AML-193 (cell line): ENCODE measurements at places on chromosomes 13 and 19.
A peak's percentile ranks its signal among the peaks of the same experiment; 100 is the strongest.

DNA sequence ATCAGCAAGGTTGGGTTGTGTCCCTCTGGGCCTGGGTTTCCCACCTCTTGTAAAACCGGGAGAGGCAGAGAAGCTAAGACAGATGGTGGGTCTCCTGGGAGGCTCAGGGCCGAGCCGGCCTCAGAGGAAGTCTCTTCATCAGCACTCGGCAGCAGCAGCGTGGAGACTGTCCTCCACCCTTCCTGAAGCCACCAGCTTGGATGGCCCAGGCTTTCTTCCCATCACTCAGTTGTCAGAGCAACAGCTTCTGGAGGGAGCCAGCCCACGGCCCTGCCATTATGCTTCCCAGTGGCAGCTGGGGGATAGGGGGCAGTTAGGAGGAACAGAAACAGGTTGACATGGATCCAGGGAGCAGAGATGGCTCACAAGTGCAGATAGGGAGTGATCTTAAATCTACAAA, 191.0 kb downstream of the KATNAL1 start:
- DNase-seq: no peak

GRCh38 chr13:43071824-43072223, 48.4 kb downstream of the DNAJC15 start:
- no peak for DNase-seq

GRCh38 chr19:33467851-33468250, 53.7 kb downstream of the PEPD start:
- DNase-seq: no peak

DNA sequence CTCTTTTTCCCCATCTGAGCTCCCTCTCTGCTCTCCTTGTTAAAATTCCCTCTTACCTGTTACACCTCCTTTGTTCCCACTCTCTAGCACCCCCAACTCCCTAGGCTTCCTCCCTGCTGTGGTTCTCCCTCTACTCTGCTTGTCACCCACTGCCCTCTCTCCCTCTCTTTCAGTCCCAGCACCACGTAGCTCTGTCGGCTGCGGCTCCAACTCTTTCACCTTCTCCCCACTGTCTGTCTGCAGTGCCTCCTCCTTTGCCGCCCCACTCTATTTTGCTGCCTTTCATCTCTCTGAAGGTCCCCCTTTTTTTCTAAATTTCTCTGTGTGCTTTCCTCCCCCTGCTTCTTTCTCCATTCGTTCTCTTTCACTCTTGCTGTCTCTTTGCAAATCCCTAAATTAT, 1.1 kb downstream of the ZNF836 start:
- no peak for DNase-seq

- DNase-seq: no peak
Observed at GRCh38 chr13:27968316-27969081, 616 bp downstream of the CDX2 start.

GRCh38 chr19:28409859-28410258, 803.1 kb downstream of the UQCRFS1 start:
- no peak for DNase-seq

DNA sequence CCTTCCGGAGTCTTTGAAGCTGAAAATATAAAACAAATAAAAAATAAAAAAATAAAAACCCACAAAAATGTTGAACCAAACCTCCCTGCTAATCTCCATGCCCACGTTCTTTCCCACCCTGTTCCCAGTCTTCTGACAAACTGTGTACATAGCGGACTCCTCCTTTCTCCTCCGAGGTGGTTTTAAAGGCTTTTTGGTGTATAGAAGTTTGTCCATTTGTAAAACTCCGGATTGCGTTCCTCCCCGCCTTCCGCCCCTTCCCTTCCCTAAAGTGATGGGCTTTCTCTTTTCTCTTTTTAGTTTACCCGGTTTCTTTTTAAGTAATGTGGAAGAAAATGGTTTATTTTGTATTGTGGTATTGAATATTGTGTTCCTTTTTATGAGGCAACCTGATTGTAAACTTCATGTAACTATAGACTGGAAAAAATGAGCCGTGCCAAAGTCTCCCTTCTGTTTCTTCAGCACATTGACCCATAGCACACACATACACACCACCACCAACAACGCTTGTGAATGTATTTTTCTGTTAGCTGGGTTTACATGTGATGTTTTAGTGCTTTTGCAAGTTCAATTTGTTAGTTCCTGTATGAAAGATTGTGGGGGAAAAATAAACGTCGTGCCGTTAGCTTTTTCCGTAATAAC, 4.4 kb downstream of the ZIC2 start:
- DNase-seq: no peak

GRCh38 chr13:46676378-46676725, 120.6 kb downstream of the ESD start:
- DNase-seq: no peak

DNA sequence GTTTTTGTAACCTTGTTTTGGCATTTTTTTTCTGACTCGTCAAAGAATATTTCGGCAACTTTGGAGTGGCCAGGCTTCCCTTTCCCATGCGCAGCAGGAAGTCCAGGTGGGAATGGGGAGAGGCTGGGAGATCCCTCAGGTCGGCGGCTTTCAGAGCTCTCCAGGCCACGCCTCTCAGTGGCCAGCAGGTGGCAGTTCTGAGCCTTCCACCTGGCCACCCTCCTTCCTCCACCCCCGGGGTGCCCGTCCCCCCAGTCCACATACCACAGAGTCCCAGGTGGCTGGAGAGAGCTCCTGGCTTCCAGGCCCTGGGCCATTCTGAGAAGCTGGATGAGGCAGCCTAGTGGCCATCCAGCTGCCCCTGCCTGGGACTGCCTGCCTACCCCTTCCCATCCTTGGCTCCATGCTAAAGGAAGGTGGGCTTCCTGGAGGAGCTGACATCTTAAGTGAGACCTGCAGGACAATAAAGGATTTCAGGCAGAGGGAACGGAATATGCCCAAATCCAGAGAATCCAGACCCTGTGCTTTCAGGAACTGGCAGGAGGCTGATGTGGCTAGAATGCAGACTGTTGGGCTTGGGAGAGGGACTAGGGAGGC, 46.3 kb downstream of the CCNE1 start:
- no peak for DNase-seq

GRCh38 chr13:91220872-91221271, 126.6 kb upstream of the MIR17HG start:
- DNase-seq: no peak

GRCh38 chr13:48578516-48579164, 45.8 kb upstream of the RCBTB2 start:
- peak; percentile 48 for DNase-seq

- DNase-seq: peak; percentile 87
Observed at GRCh38 chr19:681029-682019, 5.1 kb downstream of the FSTL3 start.

DNA sequence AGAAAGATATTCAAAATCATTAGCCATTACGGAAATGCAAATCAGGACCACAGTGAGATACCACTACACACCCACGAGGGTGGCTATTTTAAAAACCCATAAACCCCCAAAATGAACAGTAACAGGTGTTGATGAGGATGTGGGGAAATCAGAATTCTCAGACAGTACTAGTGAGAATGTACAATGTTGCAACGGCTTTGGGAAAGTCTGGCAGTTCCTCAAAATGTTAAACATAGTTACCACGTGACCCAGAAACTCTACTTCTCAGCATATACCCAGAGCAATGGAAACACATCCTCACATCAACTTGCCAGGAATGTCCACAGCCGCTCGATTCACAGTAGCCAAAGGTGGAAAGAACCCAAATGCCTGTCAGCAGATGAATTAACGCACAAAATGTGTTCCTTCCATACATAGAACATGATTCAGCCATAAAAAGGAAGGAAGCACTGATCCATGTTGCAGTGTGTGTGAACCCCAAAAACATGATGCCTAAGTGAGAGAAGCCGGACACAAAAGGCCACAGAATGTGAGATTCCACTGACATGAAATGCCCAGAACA, 7.0 kb downstream of the PLVAP start:
- peak; percentile 79 for DNase-seq

GRCh38 chr13:98315902-98316301, 138.8 kb upstream of the RNF113B start:
- no peak for DNase-seq

DNA sequence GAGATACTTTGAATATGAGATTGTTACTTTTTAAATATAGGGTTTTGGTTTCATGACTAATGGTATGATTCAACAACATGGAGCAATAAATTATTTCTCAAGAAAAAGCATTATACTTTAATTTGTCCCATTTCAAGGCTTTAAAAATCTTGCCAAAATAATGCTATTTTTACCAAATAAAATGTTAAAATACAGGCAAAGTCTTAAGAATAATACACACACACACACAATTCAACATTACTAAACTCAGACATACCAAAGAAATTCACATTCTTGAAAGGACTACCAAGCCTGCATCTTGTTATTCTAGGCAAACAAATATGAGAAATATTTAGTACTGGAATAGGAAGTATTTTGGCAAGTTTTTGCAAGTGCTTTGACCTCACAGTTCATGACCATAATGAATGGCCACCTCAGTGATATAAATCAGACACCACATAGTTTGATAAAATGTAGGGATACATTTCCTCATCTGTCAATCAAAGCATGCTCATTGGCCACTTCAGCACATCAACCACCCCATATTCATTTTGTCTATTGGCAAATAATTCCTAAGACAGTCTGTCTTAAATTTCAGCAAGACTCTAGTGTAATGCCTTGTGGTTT, 107.2 kb downstream of the NALCN start:
- DNase-seq: no peak

GRCh38 chr13:99636728-99637353, 135.6 kb downstream of the TM9SF2 start:
- no peak for DNase-seq

GRCh38 chr19:7817801-7818200, 12.2 kb upstream of the EVI5L start:
- DNase-seq: peak; percentile 43

- DNase-seq: no peak
Observed at GRCh38 chr19:36032251-36033104, at the start of gene CLIP3. CLIP3 (minus strand) TSS chr19:36032873; CDS start chr19:36032357, 516 bp downstream.

GRCh38 chr13:94656766-94657165, 55.1 kb downstream of the GPR180 start:
- DNase-seq: no peak

- DNase-seq: no peak
Observed at GRCh38 chr13:60214213-60215055, 50.7 kb upstream of the DIAPH3 start.

- no peak for DNase-seq
Observed at GRCh38 chr13:53250977-53251376, 222.4 kb downstream of the OLFM4 start.

- no peak for DNase-seq
Observed at GRCh38 chr19:48953990-48954594, 583 bp upstream of the BAX start.

DNA sequence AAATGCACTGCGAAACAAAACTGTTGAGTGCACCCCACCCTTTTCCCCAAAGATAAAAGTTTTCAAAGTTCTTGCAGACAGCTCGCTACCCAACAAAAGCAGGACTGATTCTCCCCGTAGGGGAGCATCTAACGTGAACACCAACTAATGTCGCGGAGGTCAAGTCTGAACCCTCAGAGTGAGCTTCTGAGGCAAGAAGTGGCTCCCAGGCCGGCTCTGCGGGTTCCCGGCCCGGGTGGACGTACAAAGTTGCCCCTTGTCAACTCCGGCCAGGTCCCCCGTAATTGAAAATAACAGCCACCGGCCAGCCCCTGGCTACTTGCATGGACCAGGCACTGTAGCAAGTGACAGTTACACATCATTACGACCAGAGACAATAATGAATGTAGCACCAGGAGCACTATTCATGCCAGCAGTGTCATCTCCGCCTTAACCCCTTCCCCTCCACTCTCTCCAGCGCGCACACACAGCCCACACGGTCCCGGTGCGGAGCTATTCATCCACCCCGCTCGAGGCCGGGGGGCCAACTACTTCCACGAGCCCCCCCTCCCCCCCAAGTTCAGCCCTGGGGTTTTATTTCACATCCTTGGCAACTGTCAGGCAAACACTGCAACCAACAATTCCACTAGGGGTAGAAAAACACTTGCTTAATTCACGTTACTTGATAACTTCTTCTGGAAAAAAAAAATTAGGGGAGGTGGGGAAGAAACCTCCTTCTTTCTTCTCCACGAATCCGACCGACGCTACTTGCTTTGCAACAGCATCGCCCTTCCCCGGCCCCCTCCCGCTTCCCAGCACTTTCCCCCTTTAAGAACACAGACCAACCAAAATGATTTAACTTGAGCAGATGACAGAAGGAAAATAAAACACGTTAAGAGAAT, 1.2 kb downstream of the KLF12 start:
- no peak for DNase-seq

DNA sequence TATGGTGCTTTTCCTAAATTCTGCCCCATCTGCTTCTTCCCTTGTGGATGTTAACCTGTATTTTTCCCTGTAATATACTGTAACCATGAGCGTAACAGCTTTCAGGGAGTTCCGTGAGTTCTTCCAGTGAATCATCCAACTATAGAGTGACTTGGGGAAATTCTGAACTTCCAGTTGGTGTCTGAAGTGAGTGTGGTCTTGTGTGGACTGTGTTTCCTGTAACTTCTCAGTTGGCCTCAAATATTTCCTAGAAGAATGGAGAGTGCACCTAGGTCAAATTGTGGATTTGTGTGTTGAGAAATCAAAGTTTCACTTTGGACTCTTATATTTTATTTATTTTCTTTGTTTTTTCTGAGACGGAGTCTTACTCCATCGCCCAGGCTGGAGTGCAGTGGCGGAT, 11.0 kb upstream of the ZNF766 start:
- DNase-seq: no peak

GRCh38 chr19:11479090-11479897, 1.6 kb downstream of the ELAVL3 start:
- DNase-seq: no peak

DNA sequence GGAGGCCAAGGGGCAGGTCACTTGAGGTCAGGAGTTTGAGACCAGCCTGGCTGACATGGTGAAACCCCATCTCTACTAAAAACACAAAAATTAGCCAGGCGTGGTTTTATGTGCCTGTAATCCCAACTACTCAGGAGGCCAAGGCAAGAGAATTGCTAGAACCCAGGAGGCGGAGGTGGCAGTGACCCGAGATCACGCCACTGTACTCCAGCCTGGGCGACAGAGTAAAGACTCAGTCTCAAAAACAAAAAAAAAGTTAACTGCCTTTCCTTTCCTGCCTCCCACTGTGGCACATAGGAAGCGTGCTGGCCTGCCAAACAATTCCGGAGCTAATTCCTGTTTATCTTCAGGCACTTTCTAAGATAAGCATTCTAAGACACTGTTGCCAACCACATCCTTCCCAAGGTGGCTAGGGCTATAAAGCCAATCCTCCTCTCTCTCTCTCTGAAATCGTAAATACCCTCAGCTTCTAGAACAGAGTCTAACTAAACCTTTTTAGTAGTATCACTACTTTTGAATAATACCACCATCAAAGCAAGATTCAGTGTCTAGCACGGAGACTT, 21.6 kb downstream of the SLC25A30 start:
- no peak for DNase-seq

GRCh38 chr13:23776698-23777574, 112.3 kb downstream of the MIPEP start:
- no peak for DNase-seq
